Activated CD8-positive, alpha-beta T cell treated with anti-CD3 and anti-CD28 coated beads, Interleukin-2, amount 10 ng/mL, durations not matched to agents 7 days and 5 days (primary cell): ENCODE measurements at places on chromosomes 7 and 10.

DNA sequence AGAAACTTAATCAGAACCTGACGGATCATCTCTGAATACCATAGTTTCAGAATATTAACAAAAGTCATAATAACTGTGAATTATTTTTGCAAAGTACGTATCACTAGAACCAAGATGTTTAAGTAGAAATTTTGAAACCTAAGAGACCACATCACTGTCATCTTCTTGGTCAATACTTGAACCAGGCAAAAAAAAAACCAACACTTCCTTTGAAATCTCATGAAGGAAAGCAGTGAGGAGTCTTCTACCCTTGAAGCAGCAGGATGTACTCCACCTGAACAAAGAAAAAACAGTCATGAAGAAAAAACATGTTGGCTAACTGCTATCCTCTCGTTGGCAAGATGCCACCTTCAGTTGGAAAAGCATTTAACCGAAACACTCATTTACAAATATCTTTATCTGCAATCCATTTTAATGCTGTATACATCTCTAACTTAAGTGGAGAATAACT lies 82.4 kb downstream of the SRPK2 start:
- peak overlapping the region; percentile 78 for H3K27ac ChIP-seq
- no peak for DNase-seq
- peaks cover 8% of the 10 kb centered on the region for H3K36me3 ChIP-seq
- H3K4me1 ChIP-seq, result peaks cover 60% of the 10 kb centered on the region
- H3K27me3 ChIP-seq, result no peaks in the 10 kb centered on the region

DNA sequence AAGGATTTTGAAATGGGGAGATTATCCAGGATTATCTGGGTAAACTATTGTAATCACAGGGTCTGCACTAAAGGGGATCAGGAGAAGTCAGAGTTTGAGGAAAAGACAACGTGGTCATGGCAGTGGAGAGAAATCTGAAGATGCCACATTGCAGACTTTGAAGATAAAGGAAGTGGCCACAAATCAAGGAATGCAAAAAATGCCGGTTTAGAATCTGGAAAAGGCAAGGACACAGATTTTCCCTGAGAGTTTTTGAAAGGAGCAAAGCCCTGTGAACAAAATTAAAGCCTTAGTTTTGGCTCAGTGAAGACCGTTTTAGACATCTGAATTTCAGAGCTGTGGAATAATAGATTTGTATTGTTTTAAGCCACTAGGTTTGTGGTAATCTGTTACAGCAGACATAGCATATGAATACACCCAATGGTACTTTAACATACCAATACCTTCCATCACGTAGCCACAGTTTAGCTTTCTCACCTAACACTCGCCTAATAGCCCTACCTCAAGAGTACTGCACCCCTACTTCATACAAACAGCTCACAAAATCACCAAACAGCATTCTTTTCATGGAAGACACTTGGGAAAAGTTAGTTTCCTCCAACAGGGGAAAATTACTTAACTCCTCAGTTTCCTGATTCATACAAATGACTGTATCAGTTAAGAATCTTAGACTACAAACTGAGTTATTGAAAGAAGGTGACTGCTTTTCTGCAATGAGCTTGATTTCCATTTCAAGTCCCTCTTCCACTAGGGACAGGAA lies 446.5 kb downstream of the INHBA start:
- no peak overlapping the region for H3K4me3 ChIP-seq
- H3K36me3 ChIP-seq, result no peaks in the 10 kb centered on the region
- no peaks in the 10 kb centered on the region for H3K27me3 ChIP-seq
- no peak overlapping the region for H3K27ac ChIP-seq

- DNase-seq, result no peak
- H3K4me3 ChIP-seq, result no peak overlapping the region
- H3K27ac ChIP-seq, result no peak overlapping the region
- peaks cover 49% of the 10 kb centered on the region for H3K36me3 ChIP-seq
- H3K4me1 ChIP-seq, result peaks cover 45% of the 10 kb centered on the region
These were observed 3.1 kb downstream of the CNPY4 start for GRCh38 chr7:100122568-100122967.

DNA sequence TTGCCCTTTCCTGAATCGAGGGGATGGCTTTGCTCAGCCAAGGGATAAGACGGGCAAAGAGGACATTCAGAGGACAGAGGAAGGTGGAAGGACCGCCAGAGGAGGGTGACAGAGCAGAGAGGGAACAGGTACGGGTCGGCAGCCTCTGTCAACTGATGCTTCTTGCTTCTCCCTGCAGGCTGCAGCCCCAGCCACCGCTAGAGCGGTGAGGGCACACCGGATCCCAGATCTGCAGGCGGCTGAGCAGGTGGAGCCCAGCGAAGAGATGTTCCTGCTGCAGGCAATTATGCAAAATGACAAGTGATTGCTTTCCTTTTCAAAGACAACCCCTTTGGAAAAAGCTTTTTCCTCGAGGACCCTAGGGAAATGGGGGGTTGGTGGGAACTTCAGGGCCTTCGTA lies 181.9 kb upstream of the ANKRD30A start:
- no peaks in the 10 kb centered on the region for H3K27me3 ChIP-seq
- no peaks in the 10 kb centered on the region for H3K4me1 ChIP-seq
- no peak for DNase-seq
- no peaks in the 10 kb centered on the region for H3K36me3 ChIP-seq

- H3K27me3 ChIP-seq, result no peaks in the 10 kb centered on the region
- no peaks in the 10 kb centered on the region for H3K36me3 ChIP-seq
- peaks cover 10% of the 10 kb centered on the region for H3K4me1 ChIP-seq
- H3K27ac ChIP-seq, result no peak overlapping the region
- H3K4me3 ChIP-seq, result no peak overlapping the region
- no peak for DNase-seq
These were observed 277.6 kb downstream of the REEP3 start for GRCh38 chr10:63798599-63799498.

GRCh38 chr10:60203993-60204618 lies 185.6 kb downstream of the ANK3 start:
- no peak overlapping the region for H3K4me3 ChIP-seq
- no peak overlapping the region for H3K27ac ChIP-seq
- no peaks in the 10 kb centered on the region for H3K36me3 ChIP-seq
- H3K4me1 ChIP-seq, result peaks cover 3% of the 10 kb centered on the region
- H3K27me3 ChIP-seq, result peaks cover 2% of the 10 kb centered on the region
